ENCODE measurements at places on chromosomes 12 and 14.

- no peak for DNase-seq
Measured at GRCh38 chr12:55675666-55676065, 32.0 kb downstream of the ITGA7 start.

GRCh38 chr12:116299665-116300328 is 22.3 kb upstream of the MED13L start:
- no peak for DNase-seq

- DNase-seq, result no peak
Measured at GRCh38 chr12:108021141-108021540, 107.9 kb upstream of the WSCD2 start.

- no peak for DNase-seq
Measured at GRCh38 chr14:36656687-36657398, 4.8 kb upstream of the PAX9 start.

DNA sequence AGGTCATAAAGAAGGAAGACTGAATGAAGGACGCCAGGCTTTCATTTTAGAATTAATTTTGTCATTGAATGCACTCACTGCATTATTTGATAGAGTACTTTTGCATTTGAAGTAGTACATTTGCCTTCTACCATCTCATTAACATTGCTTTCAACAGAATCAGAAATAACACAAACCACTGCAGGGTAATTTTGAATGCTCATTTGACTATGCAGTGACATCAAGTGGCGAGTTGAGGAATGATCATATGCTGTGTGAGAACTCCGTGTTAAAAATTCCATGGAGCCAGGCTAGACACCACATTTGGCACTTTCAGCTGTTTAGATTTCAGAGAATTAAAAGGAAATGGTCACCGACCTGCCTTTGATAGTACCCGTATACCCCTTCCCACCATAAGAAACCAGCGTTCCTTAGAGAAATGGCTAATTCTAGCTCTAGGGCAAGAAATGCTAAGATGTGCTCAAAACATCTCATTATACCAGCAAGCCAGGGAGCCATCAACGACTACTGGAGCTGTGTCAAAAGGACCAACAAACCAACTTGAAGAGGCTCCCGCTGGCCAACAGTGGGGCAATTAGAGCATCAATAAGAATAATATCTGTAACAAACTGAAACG is 16.5 kb downstream of the HEBP1 start:
- peak; percentile 84 for DNase-seq

DNA sequence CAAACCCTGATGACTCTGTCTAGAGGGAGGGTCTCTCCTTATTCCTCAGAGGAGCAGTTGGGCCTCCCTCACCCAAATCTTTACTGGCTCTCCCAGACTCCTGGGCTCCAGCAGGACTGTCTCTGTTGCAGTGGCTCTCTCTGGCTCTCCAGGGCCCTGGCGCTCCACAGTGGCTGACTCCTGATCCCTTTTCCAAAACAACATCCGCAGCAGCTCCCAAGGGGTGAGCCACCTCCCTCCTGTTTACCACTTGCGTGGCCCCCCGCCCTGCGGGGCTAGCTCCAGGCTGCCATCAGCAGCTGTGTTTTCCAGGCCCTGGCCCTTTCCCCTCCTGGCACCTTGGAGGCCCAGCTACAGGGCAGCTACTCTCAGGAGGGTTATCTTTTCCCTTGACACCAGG is 123.5 kb downstream of the CALM1 start:
- DNase-seq, result no peak

- DNase-seq, result no peak
Measured at GRCh38 chr14:65770681-65771080, 358.2 kb downstream of the FUT8 start.

DNA sequence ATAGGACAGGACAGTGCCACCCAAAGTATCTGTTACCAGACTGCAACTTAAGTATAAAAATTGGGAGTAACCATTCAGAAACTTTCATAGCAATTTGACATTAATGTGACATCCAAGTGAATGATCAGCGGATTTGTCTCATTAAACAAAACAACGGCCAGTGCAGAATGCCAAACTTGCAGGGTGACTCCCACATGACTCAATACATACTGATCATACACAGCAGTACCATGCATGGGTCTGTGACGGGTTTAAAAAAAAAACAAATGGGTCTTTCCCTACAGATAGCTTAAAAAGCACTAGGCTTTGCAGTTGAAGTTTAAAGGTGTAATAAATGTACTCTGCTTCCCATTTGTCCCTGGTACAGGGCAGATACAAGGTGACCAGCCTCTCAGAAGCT is 116.6 kb downstream of the SLC35F4 start:
- peak; percentile 53 for DNase-seq

Data from fibroblast of pulmonary artery (primary cell).